Esophagus muscularis mucosa (tissue), 4 donors: ENCODE measurements at places on chromosomes 16 and 17. TPM values are rescaled to one million over a fixed set of nuclear protein-coding genes. Genes with fewer than 3 reads are reported as not detected.

GRCh38 chr16:56109205-56109604, 82.1 kb upstream of the GNAO1 start:
- no peak overlapping the region for H3K27ac ChIP-seq
- H3K36me3 ChIP-seq: no peaks in the 10 kb centered on the region
- peak; percentile 64 for DNase-seq
- H3K27me3 ChIP-seq: no peaks in the 10 kb centered on the region
- H3K4me1 ChIP-seq: no peaks in the 10 kb centered on the region
- H3K4me3 ChIP-seq: no peak overlapping the region

GRCh38 chr16:69916462-69916861, 34.7 kb upstream of the CLEC18A start:
- H3K4me1 ChIP-seq: peaks cover 12% of the 10 kb centered on the region
- no peak overlapping the region for H3K27ac ChIP-seq
- no peaks in the 10 kb centered on the region for H3K27me3 ChIP-seq
- H3K36me3 ChIP-seq: no peaks in the 10 kb centered on the region
- H3K4me3 ChIP-seq: no peak overlapping the region

GRCh38 chr16:67803894-67804293, 2.5 kb downstream of the RANBP10 start:
- H3K4me3 ChIP-seq: no peak overlapping the region
- DNase-seq: no peak
- no peak overlapping the region for H3K27ac ChIP-seq
- no peaks in the 10 kb centered on the region for H3K27me3 ChIP-seq
- H3K4me1 ChIP-seq: peaks cover 39% of the 10 kb centered on the region
- H3K36me3 ChIP-seq: peaks cover 46% of the 10 kb centered on the region

The SLC13A2 gene
- total RNA-seq: not detected

- H3K27me3 ChIP-seq: no peaks in the 10 kb centered on the region
- no peak overlapping the region for H3K4me3 ChIP-seq
- H3K4me1 ChIP-seq: peaks cover 33% of the 10 kb centered on the region
- no peak overlapping the region for H3K27ac ChIP-seq
- peak; percentile 89 for DNase-seq
Observed at GRCh38 chr16:68074850-68075555, 10.2 kb upstream of the NFATC3 start.

DNA sequence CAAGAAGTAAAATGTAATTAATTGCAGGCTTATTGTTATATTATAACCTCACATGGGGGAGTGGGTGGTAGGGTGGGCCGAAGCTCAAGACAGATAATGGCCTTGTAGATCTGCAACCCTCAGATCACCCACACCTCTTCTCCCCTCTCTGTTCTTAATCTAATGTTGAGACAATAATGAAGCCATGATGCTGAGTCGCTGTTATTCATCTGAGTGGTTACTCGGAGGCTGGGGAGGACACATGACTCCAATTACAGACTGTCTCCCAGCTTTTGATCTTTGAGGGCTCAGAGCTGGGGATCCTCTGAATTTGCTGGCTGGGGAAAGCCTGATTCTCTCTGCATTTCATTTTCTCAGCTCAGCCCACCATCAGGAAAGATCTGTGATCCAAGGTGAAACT, 275.3 kb downstream of the SHISA9 start:
- no peaks in the 10 kb centered on the region for H3K36me3 ChIP-seq
- DNase-seq: no peak
- H3K27me3 ChIP-seq: no peaks in the 10 kb centered on the region
- no peaks in the 10 kb centered on the region for H3K4me1 ChIP-seq
- H3K4me3 ChIP-seq: no peak overlapping the region

The PRSS22 gene
- total RNA-seq: not detected

GRCh38 chr16:24737916-24738594, 8.6 kb downstream of the TNRC6A start:
- H3K4me1 ChIP-seq: peaks cover 100% of the 10 kb centered on the region
- H3K27me3 ChIP-seq: no peaks in the 10 kb centered on the region
- peak overlapping the region; percentile 94 for H3K27ac ChIP-seq

DNA sequence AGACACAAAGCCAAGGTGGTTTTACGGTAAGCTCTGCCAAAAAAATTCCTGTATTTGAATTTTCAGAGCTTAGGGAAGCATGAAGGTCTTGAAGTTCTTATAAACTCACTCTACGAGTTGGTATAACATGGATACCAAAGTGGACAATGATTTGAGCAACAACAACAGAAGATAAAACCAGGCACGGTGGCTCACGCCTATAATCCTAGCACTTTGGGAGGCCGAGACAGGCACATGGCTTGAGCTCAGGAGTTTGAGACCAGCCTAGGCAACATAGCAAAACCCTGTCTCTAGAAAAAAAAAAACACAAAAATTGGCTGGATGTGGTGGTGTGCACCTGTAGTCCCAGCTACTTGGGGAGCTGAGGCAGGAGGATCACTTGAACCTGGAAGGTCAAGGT, 12.9 kb upstream of the TOB1 start:
- peak; percentile 39 for DNase-seq
- peaks cover 12% of the 10 kb centered on the region for H3K4me1 ChIP-seq
- H3K27me3 ChIP-seq: no peaks in the 10 kb centered on the region
- H3K36me3 ChIP-seq: no peaks in the 10 kb centered on the region
- no peak overlapping the region for H3K4me3 ChIP-seq
- no peak overlapping the region for H3K27ac ChIP-seq

DNA sequence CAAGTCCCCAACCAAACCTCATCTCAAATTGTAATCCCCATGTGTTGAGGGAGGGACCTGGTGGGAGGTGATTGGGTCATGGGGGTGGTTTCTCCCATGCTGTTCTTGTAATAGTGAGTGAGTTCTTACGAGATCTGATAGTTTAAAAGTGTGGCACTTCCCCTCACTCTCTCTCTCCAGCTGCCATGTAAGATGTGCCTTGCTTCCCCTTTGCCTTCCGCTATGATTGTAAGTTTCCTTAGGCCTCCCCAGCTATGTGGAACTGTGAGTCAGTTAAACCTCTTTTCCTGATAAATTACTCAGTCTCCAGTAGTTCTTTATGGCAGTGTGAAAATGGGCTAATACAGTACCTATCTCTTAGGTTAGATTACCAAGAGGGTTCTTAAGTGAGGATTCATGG, 5.8 kb downstream of the PMFBP1 start:
- H3K4me3 ChIP-seq: no peak overlapping the region
- no peaks in the 10 kb centered on the region for H3K27me3 ChIP-seq
- no peaks in the 10 kb centered on the region for H3K4me1 ChIP-seq

The ZFP3 gene
- 6.2 TPM for total RNA-seq

The PROCA1 gene
- total RNA-seq: 0.50 TPM

The NTN3 gene
- total RNA-seq: not detected

GRCh38 chr16:47037396-47037745, 63.9 kb upstream of the DNAJA2 start:
- peaks cover 5% of the 10 kb centered on the region for H3K27me3 ChIP-seq
- H3K27ac ChIP-seq: peak overlapping the region; percentile 65
- no peak for DNase-seq
- peaks cover 13% of the 10 kb centered on the region for H3K4me1 ChIP-seq
- no peaks in the 10 kb centered on the region for H3K36me3 ChIP-seq

The TAT gene
- total RNA-seq: not detected

The MT4 gene
- not detected for total RNA-seq

The TBC1D3E gene
- total RNA-seq: not detected

- H3K4me1 ChIP-seq: peaks cover 82% of the 10 kb centered on the region
- no peaks in the 10 kb centered on the region for H3K27me3 ChIP-seq
- no peak for DNase-seq
- H3K4me3 ChIP-seq: peak overlapping the region; percentile 32
Observed at GRCh38 chr16:14310519-14310991, 239.4 kb downstream of the MRTFB start.

DNA sequence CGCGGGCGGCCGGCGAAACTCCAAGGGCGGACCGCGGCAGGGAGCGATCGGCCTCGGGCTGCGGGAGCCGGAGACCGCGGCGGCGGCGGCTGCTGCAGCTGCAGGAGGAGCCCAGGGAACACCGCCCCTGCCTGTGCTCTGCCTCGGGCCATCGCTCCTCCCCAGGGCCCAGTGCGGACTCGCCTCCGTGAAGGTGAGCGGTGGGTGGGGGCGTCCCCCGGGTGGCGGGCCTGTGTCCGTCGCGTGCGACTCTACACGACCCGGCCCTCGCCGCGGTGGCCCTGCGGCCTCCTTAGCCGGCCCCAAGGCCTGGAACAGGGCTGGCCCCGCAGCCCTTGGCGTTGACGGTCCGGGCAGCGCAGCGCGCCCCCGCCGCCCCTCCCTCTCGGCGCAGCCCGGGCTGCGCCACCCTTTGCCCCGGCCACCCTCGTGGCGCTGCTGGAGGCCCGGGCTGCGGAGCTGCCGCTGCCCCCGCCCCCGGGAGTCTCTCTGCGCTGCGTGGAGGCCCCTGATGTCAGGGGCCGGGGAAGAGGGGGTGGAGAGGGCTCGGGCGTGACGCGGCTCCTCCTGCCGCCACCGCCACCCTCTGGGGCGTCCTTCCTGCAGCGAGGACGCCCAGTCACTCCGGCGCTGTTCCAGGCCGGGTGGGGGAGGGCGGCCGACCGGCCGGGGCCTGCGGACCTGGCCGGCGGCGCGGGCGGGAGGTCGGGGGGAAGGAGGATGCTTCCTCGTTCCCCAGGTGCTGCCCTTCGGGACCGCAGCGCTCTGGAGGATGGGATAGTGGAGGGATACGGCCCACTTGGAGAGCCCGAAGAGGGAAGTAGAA, 485 bp downstream of the DYNLL2 start:
- peaks cover 13% of the 10 kb centered on the region for H3K36me3 ChIP-seq
- no peaks in the 10 kb centered on the region for H3K27me3 ChIP-seq

DNA sequence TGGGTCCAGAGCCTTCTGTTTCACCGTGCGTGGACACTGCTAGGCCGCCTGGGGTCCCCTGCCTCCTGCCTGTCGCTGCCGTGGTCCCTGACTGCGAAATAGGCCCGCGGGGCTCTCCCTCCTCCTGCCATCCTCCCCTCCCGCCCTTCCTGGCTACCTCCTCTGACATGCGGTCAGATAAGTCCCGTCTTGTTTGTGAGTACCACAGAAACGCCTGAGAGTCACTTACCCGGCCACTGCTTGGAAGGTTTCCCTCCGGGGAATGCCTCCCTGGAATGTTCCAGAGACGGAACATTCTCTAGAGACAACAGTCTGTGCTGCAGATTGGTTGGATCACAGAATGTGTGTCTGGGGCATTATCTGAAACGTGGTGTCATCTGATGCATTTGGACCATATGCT, 22.7 kb downstream of the CIBAR2 start:
- no peaks in the 10 kb centered on the region for H3K27me3 ChIP-seq
- no peak overlapping the region for H3K27ac ChIP-seq
- no peaks in the 10 kb centered on the region for H3K36me3 ChIP-seq
- H3K4me1 ChIP-seq: peaks cover 10% of the 10 kb centered on the region

- H3K4me1 ChIP-seq: peaks cover 28% of the 10 kb centered on the region
- H3K4me3 ChIP-seq: peak overlapping the region; percentile 61
- DNase-seq: no peak
- H3K27ac ChIP-seq: peak overlapping the region; percentile 56
- H3K36me3 ChIP-seq: peaks cover 1% of the 10 kb centered on the region
Observed at GRCh38 chr16:30561089-30561816, 3.1 kb upstream of the ZNF764 start.

DNA sequence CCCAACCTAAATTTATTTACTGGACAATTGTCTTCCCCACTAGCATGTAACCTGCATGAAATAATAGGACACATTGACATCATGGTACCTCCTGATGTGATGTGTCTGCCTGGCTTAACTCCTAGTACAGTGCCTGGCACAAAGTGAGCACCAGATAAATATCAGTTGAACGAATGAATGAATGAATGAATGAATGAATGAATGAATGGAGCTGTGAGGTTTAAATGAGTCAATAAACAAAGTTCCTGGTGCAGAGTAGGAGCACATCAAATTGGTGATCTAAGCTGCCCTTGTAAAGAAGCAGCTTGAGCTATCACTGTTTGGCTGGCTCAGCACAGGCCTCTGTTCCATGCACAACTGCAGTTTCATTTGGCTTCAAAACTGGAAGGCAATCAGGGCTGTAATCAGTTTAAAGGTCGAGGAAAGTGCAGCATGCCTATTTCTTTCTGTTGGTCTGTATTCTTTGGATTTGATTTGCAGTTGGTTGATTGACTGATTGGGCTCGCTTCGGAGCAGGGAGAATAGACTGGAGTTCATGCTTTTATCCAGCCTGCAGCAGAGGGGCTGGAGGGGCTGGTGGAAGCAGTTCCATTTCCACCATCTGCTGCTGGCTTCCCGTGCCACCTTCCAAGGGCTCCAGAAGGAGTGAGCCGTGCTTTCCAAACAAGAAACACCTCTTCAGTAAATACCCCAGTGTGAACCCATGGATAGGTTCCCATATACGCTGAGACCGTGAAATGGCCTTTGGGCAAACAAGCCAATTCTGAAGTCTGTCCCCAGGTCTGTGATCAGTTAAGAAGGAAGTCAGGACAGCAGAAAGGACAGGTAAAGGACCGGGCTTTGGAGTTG, 54.6 kb downstream of the GPRC5B start:
- no peak overlapping the region for H3K27ac ChIP-seq
- no peak overlapping the region for H3K4me3 ChIP-seq

The GNGT2 gene
- 2.1 TPM for total RNA-seq

DNA sequence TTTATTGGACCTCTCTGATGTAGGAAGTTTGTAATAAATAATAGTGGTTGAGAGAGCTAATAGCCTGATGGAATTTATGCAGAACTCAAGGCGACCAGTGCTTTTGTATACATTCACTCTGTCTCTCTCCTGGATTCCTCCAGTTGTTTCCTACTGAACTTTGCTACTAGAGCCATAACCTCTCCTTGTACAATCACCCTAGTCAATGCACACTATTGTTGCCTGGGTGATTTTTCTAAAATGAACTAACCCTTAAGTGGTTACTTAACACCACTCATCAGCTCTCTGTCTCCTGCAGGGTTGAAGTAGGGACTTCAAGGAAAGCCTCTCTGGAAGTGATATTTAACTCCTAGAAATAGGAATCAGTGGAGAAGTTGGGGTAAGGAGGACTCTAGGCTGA, 9.7 kb downstream of the PHKB start:
- H3K4me1 ChIP-seq: peaks cover 35% of the 10 kb centered on the region
- H3K27ac ChIP-seq: no peak overlapping the region
- H3K36me3 ChIP-seq: no peaks in the 10 kb centered on the region
- H3K4me3 ChIP-seq: no peak overlapping the region

DNA sequence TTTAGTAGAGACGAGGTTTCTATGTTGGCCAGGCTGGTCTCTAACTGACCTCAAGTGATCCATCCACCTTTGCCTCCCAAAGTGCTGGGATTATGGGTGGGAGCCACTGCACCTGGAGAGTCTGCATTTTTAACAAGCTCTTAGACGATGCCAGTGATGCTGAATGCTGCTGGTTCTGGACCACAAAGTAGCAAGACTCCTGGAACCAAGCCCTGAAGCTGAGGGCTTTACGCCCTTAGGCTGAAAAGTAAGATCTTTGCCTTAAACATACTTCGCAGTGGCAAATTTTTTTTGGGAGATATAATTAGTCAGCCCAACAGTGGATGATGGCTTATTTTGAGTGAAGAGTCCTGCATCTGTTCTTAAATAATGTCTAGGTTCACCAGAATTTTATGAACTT, 14.0 kb downstream of the METTL9 start:
- H3K27ac ChIP-seq: no peak overlapping the region
- H3K27me3 ChIP-seq: no peaks in the 10 kb centered on the region
- DNase-seq: no peak

- no peak overlapping the region for H3K27ac ChIP-seq
- DNase-seq: no peak
- no peaks in the 10 kb centered on the region for H3K36me3 ChIP-seq
- no peak overlapping the region for H3K4me3 ChIP-seq
- H3K27me3 ChIP-seq: no peaks in the 10 kb centered on the region
Observed at GRCh38 chr17:5683241-5683640, 98.9 kb upstream of the NLRP1 start.
